ENCODE measurements at places on chromosomes 1 and 21. TPM values are rescaled to one million over a fixed set of nuclear protein-coding genes. Genes with fewer than 3 reads are reported as not detected.

GRCh38 chr1:147726168-147726567 is 34.2 kb downstream of the GJA5 start:
- DNase-seq: no peak

GRCh38 chr1:100076744-100077143 is 56.0 kb downstream of the SASS6 start:
- no peak for DNase-seq

DNA sequence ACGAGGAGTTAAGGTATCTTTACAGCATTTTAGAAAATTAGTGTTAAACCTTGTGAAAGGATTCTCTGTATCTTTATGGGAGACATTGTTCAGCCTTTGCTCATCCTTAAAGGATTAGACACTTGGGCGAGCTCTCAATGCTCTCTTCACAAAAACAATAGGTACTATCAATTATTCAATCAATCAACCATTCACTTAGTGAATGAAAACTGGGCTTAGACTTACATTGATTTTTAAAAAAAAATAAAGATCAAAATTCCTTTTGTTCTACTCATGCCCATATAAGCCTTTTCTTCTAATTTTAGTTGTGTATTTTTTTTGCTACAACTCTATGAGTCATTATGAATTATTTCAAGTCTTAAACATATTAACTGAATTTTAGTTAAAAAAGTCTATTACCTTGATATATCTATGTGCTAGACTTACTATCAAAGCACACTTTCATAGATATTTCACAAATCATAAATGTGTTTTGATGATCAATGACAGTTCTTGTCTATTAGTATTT is 181.2 kb downstream of the DPYD start:
- no peak for DNase-seq

DNA sequence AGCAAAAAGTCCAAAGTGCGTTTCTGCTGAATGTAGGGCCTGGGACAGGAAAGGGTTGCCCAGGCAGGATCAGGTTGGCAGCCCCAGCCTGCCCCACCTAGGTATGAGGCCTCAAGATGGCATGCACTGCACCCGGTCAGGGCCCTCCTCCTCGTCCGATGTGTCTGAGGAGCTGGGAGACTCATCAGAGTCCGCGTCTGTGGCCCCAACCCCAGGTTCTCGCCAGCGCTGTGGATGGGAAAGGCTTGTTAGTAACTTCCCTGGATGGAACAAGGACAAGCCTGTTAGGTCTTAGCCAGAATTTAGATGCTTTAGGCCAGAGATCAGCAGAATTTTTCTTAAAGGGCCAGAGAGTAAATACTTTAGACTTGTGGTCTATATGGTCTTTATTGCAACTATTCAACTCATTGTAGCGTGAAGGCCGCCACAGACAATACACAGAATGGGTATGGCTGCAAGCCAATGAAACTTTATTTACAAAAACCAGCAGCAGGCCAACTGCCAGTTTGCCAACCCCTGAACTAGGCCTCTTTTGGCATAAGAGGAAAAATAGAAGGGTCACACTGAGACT is 12.4 kb downstream of the PEA15 start:
- DNase-seq: no peak

DNA sequence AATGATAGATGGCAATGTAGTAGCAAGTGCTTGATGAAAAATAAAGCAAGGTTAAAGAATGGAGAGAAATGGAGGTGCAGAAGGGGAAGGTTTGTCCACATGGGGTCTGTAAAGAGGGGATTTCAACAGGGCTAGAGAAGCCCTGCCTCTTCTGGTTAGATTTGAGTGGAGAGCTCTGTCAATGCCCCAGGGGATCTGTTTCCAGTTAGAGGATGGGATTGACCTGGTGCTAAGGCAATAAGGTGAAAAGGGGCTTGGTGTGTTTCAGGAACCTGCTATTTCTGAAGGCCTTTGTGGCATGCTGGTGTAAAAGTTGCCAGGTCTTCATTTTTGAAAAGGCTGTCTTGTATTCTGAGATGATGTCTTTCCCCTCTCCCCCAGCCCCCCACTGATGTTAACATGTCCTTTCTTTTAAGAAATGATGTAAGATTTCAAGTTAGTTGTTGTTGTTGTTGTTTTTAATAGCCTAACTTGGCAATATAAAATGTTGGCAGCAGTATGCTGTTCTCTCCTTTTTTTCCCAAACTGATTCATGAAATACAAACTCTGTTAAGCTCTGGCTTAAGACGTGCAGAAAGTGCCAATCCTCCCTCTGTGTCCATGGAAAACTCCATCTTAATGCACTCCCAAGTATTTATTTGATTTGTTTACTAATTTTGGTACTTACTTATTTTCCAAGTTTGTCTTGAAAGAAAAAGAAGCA is 370.3 kb upstream of the ADGRL2 start:
- no peak for DNase-seq

GRCh38 chr1:232263452-232263851 is 366.5 kb downstream of the SIPA1L2 start:
- DNase-seq: no peak

DNA sequence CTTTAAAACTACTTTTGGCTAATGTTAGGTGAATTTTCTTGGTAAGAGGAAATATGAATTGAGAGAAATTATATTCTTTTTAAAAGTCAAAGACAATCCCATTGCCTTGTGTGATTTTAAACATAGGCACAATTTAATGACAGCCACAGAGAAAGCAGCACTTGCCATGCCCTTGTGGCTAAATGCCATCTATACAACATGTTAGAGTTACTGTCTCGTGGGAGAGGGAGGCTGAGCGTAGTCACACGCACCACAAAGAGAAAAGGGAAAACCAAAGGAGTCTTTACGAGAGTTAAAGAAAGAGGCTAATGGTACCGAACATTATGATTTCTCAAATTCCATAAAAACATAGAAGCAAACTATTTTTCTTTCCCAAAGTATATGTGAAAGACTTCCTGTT is 537.9 kb downstream of the PTPRC start:
- DNase-seq: no peak

DNA sequence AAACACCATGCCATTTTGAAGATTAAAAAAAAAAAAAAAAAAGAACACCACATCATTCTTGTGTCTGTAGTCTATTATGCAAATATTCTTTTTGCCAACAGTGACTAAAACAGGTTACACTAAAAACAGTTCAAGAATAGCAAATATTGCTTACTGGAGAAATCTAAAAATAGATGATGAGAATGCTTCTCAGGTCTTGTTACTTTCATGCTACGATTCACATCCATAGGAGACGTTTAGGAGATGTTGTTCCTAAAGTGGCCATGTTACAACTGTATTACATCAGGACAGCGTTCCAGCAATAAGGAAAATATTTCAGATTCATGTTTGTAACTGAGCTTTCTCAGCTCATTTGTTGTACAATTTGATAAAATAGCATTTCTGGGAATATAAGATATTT is 32.3 kb downstream of the RAB3GAP2 start:
- DNase-seq: no peak

DNA sequence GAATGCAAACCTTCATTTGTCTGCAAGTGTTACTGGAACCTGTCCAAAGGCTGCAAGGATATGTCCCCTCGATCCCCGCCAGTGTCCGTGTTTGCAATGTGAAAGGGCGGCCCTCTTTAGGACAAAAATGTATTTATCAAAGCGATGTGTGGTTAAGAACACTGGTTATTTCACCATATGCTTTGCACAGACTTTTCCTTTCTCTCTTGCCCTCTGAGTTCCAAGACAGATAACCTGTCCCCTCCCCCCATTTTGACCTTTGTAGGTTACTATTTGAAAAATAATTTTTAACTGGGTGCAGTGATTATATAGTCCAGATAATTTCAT is 1.8 kb downstream of the CHRM3 start:
- no peak for DNase-seq

DNA sequence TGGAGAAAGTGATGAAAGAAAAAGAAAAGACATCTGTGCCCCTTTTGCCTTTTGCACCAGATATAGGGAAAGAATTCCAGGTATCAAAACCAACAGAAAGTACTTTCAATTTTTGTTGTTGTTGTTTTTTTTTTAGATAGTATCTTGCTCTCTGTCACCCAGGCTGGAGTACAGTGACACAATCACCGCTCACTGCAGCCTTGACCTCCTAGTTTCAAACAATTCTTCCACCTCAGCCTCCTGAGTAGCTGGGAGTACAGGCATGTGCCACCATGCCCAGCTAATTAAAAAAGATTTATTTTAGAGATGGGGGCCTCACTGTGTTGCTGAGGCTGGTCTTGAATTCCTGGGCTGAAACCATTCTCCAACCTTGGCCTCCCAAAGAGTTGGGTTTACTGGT is 31.3 kb upstream of the IVNS1ABP start:
- no peak for DNase-seq

GRCh38 chr1:246527402-246528088 is 20.5 kb upstream of the SMYD3 start:
- peak; percentile 49 for DNase-seq

GRCh38 chr21:14998784-14999183 is 66.0 kb downstream of the NRIP1 start:
- DNase-seq: no peak

DNA sequence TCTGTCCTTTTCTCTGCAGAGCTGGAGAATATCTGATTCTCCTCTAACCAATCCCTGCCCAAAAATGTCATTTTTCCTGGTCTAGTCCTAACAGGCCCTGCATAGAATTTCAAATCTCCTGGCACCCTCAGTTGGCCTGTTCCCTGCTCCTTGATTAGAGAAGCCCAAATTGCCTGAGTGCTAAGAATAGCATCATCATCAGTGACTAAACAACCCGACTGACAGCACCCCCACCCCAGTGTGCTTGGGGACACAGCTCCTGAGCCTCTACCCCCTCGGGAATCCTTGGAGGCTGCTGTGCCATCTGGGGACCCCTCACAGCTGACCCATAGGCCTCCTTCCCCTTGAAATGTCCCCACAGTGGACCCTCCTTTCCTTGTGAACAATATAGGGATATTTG is 94.4 kb downstream of the DDX20 start:
- no peak for DNase-seq

DNA sequence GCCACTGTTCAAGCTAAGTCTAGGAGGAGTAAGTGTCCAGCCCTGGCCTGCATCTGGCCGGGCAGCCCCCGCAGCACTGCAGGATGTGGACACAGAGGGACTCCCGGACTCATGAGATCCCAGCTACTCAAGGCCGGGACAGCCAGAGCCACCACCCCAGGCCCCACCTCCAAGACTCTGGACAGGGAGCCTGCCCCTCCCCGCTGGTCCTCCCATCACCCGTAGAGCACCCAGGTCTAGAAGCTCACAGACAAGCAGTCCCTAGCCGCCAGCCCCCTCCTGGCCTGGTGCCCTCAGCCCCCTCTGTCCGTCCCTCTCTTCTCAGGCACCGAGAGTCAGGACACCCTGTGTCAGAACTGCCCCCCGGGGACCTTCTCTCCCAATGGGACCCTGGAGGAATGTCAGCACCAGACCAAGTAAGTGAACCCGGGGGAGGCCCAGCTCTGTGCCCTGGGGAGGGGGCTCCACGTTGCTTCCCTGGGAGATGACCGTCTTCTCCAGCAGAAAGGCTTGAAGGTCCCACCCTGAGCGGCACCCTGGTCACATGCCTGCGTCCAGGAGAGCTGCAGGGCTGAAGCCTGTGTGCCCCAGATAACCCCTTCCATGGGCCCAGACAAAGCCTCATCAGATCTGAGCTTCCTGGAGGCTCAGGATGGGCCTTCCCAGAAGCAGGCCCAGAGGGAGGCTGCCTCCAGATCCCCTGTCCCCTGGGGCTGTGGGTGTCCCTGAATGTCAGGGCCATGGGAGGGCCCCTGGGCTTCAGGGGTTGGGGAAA is 4.3 kb downstream of the TNFRSF14 start:
- DNase-seq: no peak

GRCh38 chr1:218294546-218294945 is 9.5 kb downstream of the RRP15 start:
- DNase-seq: no peak

DNA sequence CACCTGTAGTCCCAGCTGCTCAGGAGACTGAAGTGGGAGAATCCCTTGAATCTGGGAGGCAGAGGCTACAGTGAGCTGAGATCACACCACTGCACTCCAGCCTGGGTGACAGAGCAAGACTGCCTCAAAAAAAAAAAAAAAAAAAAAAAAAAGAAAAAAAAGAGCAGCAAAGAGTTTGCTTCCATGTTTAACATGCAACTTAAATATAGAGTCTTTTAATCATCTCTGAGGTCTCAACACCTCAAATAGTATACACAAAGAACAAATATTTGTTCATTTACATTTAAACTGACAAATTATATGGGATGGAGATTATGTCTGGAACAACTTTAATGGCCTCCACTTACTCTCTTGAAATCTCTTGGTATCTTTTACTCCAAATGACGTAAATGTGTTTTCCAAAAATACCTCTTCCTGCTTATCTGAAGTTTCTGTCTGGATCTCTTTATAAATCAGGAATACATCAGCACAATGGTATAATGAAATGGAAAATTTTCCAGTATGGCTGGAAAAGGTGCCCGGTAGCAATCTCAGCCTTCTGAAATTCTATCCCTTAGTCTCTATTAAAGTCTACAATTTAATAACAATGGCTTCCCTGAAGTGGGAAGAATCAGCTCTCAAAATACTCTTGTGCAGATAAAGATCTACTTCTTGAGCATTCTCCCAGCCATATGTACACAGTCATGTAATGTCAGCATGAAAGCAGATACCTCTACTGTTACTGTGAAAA is 258.5 kb downstream of the OMA1 start:
- no peak for DNase-seq

DNA sequence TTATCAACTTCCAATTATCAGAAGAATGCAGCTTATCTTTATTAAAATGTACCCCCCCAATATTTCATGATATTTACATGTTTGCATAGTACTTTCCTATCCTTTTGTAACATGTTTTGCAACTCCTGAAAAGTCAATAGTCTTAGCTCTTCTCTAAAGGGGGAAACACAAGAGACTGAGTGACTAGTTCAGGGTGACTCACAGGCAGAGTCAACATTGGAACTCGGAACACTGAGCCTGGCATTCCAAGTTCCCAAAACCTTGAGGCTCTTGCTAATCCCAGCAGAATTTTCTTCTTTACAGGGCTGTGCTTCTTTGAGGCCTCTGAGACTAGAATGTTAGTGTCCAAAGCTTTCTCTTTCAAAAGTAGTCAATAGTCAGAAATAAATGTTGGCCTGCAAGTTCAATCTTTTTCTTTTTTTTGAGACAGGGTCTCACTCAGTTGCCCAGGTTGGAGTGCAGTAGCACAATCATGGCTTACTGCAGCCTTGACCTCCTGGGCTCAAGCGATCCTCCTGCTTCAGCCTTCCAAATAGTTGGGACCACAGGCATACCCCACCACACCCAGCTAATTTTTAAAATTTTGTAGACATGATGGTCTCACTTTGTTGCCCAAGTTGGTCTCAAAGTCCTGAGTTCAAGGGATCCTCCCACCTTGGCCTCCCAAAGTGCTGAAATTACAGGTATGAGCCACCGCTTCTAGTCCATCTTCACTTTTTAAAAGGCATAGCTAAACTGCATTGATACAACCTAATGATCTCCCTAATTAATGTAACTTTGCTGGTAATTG is 37.5 kb downstream of the ZNF281 start:
- no peak for DNase-seq

AKR1A1 gene
- total RNA-seq: 150 TPM

HLX gene
- not detected for total RNA-seq

LCE6A gene
- not detected for total RNA-seq

PAQR6 gene
- total RNA-seq: 9.9 TPM

MYCBP gene
- 52.7 TPM for total RNA-seq

TDRD5 gene
- not detected for total RNA-seq

TDRD10 gene
- total RNA-seq: not detected

ATP6V1G3 gene
- total RNA-seq: not detected

C8A gene
- total RNA-seq: not detected

RSPO1 gene
- not detected for total RNA-seq

All from activated CD8-positive, alpha-beta T cell treated with anti-CD3 and anti-CD28 coated beads, Interleukin-2, amount 10 ng/mL, durations not matched to agents 7 days and 5 days (primary cell).